ENCODE measurements at places on chromosomes 4 and X.

DNA sequence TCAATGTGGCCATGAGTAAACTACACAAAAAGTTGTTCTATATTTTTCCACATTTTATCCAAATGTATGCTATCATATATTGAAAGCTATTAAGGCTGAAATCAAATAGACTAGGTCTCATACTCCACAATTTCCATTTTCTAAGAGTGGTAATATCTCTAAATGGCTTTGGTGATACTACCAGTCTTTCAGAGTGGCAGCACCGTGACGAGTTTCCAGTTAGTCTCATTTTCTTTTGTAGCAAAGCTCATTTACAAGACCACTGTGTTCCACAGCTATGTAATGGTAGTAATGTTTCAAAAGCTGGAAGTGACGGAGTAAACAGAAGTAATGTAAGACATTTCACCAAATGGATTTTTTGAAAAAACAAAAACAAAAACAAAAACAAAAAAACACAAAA lies 228.2 kb downstream of the PPP3CA start:
- no peak for DNase-seq

GRCh38 chrX:145405012-145405411 lies 157.7 kb downstream of the SPANXN1 start:
- DNase-seq, result no peak

DNA sequence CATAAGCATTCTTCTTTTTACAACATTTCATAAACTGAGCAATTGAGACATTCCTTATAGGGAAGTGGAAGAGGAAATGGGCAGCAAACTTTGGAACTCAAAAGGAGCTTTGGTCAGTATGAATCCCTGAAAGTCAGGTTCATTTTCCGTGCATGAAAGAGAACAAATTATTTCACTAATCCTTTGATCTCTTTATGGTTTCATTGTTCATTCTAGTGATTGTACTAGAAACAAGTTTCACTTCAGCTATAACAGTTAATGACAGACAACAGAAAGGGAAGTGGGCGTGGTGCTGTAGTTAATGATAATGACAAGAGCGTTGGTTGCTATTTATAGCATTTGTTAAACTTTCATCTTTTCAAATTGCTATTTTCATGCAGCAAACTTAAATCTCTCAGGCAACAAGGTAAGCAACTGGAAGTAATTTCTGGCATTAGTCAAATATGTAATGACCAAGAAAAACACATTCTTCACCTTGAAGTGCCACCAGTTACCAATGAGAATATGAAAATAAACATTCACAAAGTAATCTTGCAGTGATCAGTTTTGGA lies 98.4 kb downstream of the AREG start:
- DNase-seq, result no peak

DNA sequence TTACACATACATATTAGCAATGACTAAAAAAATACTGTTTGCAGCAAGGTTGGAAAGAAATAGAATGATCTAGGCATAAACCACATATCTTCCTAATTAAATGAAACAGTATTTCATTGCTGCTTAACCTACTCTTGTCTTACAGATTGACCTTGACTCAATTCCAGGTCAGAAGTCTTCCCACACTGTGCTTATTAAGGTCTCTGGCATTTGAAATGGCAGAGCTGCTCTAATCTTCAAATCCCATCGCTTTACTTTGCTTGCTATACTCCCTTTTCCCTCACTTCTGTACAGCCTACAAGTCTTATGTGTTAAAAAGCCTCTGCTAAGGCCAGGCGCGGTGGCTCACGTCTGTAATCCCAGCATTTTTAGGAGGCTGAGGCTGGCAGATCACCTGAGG lies 424.5 kb downstream of the RPA4 start:
- DNase-seq, result no peak

GRCh38 chr4:13529128-13529919 lies 15.0 kb downstream of the NKX3-2 start:
- DNase-seq, result no peak

DNA sequence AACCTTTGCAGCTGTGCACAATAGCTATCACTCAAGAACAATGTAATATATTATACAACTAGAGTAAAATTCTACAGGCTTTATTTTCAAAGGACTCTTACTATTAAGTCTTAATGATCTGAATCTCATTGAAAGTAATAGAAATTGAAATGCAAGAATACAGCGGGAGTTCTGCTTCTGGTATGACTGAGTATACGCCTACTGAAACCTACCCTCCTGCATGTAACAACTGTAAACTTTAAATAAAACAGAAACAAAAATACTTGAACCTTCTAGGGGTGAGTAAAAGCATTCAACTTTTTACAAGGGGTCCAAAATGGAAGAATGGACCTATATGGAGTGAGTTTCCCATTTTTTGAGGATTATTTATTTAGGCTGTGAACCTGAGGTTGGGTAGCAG lies 13.5 kb downstream of the DCHS2 start:
- DNase-seq, result no peak

GRCh38 chr4:173091958-173092357 lies 76.7 kb upstream of the GALNT7 start:
- no peak for DNase-seq

DNA sequence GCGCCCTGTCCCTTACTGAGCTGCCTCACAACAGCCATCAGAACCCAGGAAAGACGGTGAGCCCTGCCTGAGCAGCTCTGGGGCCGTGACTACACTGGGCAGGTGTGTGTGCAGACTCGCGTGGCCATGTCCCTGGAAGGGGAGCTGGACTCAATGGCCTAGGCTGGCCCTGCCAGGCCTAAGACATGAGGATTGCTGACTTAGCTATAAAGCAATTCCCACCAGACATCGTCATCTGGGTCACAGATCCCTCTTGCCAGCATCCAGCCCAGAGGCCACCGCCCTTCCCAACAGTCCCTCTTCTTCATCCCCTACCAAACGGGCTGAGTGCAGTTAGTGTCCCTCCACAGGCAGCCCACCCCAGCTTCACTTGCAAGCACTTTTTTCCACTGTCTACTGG lies 3.7 kb downstream of the NAA10 start:
- DNase-seq, result no peak

DNA sequence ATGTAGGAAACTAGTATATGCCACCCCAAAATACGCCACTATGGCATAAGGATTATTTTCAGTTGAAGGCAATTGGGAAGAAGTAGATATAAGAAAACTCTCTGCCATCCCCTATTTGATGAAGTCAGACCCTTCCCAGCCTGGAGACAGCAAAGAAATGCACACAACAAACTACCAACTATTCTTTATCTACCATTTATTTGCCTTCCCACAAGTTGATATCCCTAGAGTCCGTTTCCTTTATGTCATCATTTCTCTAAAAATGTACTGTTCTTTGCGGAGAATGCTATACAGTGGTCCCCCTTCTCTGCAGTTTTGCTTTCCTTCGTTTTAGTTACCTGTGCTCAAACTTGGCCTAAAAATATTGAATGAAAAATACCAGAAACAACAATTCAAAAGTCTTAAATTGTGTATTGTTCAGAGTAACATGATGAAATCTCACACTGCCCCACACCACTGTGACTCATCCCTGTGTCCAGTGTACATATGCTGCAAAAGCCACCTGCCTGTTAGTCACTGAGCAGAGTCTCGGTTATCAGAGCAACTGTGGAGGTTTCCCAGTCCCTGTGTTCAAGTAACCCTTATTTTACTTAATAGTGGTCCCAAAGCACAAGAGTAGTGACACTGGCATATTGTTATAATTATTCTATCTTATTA lies 152.3 kb downstream of the WDFY3 start:
- no peak for DNase-seq

GRCh38 chr4:145937971-145938611 lies 532 bp downstream of the ZNF827 start:
- DNase-seq, result no peak

DNA sequence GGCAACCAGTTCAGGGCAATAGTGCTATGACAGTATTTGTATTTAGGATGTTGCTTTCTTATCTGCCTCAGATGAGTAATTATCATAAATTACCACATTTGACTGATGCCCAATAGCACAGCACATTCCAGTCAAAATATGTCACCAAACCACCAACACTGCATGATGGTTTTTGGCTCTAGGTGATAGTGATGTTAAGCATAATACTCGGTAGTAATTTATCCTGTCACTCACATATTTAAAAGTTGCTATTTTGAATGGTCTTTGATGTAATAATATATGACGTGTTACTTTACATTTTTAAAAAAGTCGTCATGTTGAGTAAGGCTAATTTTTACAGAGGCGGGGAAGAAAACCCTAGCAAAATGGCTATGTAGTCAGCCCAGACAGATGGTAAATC lies 42.5 kb downstream of the UNC5C start:
- DNase-seq, result no peak

GRCh38 chr4:112594993-112595392 lies 41.7 kb downstream of the ZGRF1 start:
- no peak for DNase-seq

DNA sequence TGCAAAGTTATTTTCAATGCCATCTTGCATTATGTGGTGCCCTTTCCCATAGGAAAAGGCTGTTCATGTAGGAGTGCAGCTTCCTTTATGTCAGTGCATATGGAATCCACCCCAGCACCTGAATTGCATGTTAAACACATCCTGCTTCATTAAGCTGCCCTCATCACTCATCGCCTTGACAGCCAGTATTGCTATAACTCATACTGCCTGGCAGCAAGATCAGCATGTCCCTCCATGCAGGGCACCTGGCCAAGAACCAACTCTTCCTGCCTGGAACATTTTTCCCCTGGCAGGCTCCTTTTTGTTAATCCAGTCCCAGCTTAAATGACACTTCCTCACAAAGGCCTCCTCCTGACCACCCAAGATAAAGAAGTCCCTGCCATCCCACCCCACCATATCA lies 23.5 kb upstream of the CA5B start:
- DNase-seq, result no peak

- DNase-seq, result no peak
Observed at GRCh38 chrX:13364230-13364857, 44.5 kb upstream of the ATXN3L start.

DNA sequence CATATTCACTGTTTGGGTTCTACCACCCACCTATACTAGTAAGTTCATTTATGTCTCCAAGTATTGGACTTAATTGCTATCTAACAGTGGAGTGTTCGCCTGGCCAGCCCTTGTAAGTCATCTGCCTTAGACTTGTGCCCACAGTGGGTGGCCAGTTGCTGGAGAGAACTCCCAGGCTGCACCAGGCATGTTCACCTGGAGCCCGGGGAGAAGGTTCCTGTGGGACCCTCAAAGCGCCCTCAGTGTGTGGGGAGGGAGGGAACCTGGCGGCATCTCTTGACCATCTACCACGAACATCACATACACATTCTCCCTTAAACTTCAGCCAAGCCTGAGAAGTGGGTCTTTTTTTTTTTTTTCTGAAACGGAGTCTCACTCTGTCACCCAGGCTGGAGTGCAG lies 138.1 kb downstream of the CPZ start:
- no peak for DNase-seq

- DNase-seq, result no peak
Observed at GRCh38 chr4:155473420-155474095, 96.8 kb upstream of the MAP9 start.

DNA sequence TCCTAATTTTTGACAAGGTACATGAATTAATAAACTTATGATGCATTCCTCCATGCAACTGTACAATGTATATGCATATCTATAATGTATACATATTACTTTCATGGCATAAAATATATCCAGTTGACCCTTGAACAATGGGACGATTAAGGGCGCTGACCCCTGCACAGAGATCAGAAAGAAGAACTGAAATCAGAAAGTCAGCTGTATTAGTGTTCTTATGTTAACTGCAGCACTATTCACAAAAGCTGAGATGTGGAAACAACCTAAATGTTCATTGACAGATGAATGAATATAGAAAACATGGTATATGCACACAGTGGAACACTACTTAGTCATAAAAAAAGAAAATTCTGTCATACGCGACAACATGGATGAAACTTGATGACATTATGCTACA lies 457.1 kb downstream of the GBA3 start:
- DNase-seq, result no peak

DNA sequence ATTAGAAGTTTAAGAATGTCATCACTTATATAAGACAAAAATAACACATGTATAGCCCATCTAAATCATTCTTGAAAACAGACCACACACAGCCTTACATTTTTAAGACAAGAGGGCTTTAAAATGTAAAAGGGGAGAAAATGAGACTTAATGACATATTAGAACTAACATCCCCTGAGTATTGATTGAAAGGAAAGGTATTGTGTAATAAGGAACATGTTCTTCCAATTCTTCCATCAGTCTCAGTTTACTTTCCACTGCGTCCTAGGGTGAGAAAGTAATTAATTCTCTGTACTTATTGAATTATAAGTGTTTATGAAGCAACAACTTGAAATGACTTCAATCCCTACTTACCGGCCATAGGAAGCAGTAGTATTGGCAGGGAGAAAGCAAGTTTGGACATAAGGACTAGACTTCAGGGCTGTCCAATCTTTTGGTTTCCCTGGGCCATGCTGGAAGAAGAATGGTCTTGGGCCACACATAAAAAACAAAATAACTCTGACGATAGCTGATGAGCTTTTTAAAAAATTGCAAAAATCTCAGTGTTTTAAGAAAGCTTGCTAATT lies 202.7 kb upstream of the SPRY1 start:
- DNase-seq, result no peak

GRCh38 chrX:123075947-123076561 lies 108.0 kb upstream of the GRIA3 start:
- DNase-seq, result no peak

DNA sequence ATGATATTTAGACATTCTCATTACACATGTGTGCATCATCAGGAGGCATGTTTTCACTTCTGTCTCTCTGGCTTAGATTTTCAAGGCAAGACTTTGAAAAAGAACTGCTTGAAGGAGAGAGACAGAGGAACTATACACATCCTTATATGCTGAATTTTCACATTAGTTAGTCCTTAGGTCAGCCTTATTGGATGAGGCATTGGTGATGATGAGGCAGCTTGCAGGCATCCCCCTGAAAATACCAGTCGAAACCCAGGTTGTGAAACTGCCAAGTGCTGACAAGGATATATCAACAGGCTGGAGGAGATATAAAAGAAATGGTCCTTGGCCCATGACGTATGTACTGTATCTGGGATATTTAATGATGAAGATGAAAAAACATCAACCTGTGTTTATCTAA lies 297.2 kb upstream of the AADAT start:
- no peak for DNase-seq

GRCh38 chrX:79408623-79409322 lies 41.6 kb upstream of the ITM2A start:
- DNase-seq, result no peak

DNA sequence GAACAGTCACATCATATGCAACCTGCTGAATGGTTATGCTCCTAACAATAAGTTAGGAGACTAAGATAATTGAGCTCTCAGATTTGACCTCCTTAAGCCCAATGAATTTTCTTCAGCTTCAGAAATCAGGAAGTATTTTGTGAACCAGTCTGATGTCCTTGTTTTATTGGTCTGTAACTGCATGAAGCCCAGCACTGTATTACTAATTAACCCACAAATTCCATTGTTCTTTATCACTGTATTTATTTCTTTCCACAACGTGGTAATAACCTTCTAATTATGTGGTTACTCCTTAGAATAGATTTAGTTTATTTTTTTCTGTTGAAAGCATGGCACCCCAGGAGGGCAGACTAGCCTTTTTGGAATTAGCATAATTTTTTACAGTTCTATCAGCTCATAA lies 3.9 kb upstream of the MFAP3L start:
- DNase-seq, result no peak
